ENCODE measurements at places on chromosomes 5 and 9.

DNA sequence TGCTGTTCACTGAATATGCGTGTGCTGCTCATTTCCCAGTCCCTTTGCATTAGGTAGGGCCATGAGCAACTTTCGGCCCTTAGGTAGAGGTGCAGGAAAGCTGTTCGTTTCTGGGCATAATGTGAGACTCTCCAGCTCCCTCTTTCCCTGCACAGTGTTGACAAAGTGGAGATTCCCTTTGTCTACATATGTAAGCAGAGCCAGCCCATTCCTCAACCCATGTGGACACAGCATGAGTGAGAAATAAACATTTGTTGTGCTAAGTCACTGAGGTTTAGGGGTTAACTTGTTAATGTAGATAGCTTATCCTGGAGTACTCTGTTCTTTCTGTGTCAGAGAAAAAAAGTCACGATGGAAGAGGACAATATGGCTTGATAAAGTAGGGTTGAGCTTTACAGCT lies 343.8 kb downstream of the PSAT1 start:
- DNase-seq, result no peak

DNA sequence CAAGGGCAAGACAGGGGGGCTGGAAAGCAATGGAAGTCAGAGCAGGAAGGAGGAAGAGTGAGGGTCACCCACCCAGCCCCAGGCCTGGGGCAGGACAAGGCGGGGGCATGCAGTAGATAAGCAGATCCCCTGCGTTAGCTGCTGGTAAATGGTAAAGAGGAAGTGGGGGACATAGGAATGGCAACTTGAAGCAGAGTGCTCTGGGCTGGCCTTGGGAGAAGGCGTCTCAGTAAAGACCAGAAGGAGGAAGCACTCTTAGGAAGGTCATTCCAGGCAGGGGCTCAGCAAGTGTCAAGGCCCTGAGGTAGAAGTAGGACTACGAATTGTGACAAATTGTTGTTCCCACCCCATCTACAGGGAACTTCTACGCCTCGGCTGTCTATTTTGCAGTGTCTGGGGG lies 15.1 kb downstream of the TCOF1 start:
- no peak for DNase-seq

GRCh38 chr5:135921388-135921787 lies 25.7 kb upstream of the IL9 start:
- DNase-seq, result no peak

DNA sequence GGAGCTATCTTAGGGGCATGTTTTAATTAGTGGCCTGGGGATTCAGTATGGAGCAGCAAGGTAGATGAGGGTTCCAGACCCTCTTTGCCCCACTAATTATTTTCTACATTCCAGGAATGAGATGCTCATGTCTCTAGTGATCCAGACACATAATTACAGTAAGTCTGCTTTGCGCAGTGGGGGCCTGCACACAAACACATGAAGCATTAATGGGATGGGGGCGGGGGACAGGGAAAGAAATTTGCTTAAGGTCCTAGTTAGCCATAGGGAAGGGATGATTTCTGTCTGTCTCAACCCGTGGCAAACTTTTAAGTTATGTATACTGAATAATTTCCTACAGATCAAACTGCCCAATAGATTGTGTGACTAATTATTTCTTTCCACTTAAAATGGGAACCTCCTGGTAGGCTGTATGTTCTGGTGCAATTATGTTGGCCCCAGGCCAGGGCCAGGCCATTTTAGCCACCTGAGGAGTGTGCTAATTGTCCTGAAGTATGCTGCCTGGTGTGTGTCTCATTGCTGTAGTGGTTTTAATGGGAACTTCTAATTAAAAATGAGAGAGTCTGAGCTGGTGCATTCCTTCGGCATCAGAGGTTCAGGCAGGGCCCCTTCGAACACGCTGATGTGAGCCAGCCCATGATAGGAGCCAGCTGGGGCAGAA lies 134.4 kb downstream of the PTTG1 start:
- no peak for DNase-seq

DNA sequence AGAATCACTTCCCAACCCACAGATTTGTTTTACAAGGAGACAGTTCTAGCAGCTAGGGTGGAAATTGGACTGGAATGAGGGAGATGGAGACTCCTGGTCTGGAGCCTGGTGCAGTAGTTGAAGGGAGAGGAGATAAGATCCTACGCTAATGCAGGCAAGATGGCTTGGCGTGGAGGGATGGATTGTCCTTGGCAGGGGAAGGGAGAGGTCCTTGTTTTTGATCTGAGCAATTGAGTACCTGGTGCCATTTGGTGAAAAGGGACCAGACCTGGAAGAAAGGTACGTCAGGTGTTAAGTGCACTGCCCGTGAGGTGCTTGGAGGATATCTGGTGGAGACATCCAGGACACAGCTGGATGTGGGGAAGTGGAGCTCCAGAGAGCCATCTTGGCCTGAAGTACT lies 35.7 kb downstream of the ANGPTL2 start:
- no peak for DNase-seq

DNA sequence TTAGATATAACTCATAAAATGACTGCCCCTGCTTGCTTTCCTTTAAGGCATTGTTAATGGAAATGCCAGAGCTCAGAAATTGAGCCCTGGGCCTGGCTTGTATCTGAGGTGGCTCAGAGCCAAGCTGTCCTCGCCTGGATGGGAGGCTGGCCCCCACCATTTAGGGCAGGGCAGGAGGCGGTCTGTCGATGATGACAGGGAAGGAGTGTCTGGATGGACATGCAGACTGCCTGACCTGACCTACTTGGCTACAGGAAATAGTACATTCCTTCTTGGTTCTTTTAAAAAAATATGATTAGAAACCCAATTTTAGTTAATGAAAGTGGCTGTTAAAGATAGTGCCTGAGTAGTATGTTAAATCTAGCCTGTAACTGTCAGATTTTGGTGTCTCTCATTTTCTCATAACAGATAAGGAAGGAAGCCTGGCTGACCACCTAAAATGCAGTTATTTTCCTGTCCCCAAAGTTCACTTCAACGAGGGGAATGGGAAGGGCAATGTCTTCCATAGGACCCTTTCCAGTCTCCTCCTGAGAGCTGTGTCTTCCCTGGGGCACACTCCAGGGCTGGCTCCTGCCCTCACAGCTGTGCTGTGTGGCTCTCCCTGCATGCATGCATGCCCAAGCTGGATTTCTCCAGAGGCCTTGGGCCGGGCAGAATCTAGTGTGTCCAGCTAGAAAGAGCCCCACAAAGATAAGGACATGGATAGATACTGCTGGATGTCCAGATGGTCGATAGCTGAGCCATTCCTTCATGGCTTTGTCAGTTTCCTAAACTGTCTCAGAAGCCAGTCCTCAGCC lies 42.3 kb downstream of the MACROH2A1 start:
- peak; percentile 41 for DNase-seq

DNA sequence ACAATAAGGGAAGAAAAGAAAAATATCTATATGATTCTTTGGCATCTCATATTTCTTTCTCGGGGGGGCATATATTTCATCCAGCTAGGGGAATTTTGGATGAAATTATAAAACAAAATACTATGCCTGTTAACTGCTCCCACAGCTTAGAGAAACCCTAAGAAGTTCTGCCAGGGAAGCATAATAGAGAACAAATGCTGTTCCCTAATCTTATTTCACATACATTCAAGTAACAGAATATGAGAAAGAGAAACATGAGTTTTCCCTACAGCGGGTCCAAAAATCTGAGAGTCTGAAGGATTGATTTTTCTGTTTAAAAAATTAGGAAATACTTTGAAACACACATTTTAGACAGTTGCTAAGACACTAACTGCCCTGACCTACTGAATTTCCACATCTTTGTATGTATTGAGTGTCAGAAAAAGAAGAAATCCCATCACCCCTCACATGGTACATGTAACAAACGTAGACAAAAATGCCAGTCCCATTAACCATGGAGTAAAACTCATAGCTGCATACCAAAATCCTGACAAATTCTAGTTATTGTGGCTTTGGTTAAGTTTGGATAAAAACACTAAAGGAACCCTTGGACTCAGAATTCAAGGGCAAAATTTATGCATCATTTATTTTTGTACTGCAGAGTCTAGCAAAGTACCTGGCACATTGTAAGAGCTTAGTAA lies 620.2 kb upstream of the DMAC1 start:
- DNase-seq, result no peak

- no peak for DNase-seq
Measured at GRCh38 chr5:135345956-135346731, 52.9 kb downstream of the MACROH2A1 start.

GRCh38 chr5:93454896-93455295 lies 126.1 kb downstream of the NR2F1-AS1 start:
- no peak for DNase-seq

Data from endothelial cell of umbilical vein (primary cell).